ENCODE measurements at places on chromosomes 2 and 18.

DNA sequence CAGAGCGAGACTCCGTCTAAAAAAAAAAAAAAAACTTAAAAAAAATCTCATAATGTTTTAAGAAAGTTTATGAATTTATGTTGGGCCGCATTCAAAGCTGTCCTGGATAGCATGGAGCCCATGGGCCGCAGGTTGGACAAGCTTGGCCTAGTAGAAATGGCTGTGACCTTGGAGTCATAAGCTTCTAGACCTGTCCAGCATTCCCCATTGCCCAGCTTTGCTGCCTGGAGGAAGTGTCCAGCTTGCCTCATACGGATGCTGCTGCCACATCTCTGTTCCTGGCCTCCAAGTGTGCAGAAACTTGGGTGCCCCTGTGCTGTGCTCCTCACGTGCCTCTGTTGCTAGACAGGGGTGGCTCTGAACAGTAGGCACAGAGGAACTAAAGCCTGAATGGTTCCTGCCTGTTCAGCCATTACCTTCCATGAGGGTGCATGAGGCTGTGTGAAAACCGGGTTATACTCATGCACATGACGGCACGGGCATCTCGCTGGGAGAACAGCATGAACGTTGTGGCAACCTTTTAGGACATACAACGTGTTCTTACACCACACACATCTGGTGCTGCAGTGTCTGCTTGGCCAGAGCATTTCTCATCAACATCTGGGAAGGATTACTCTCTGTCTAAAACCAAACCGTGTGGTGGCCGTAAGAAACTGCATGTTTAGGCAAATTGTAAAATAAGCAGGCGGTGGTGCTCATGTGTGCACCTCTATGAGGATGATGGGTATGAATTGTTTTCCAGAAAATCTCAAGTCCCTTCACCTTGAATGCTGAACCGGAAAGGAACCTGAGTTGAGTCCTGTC lies 38.2 kb downstream of the FHOD3 start:
- no peak overlapping the region for H3K27ac ChIP-seq
- H3K4me1 ChIP-seq, result no peaks in the 10 kb centered on the region
- H3K27me3 ChIP-seq, result no peaks in the 10 kb centered on the region

- peaks cover 4% of the 10 kb centered on the region for H3K4me1 ChIP-seq
- H3K36me3 ChIP-seq, result no peaks in the 10 kb centered on the region
- no peak overlapping the region for H3K4me3 ChIP-seq
- DNase-seq, result no peak
- no peak overlapping the region for H3K27ac ChIP-seq
Measured at GRCh38 chr2:105252271-105252670, 10.7 kb downstream of the GPR45 start.

DNA sequence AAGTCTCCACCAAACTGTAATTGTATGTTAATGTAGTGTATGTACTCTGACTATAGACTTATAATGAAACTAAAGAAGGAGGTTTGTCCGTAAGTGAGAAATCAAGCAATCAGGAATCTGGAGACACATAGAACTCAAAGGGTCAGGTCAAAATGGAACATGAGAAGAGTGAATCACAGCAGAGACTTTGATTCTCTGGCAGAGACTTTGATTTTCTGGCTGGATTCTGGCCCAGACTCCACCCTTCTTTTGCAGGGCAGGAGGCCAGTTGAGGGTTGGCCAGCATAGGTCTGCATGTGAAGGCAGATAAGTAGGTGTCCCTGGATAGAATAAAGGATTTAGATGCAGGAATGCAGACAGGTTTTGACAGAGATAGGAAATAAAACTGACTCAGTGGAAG lies 11.0 kb upstream of the NCKAP5 start:
- H3K4me3 ChIP-seq, result no peak overlapping the region
- no peak overlapping the region for H3K27ac ChIP-seq
- H3K4me1 ChIP-seq, result no peaks in the 10 kb centered on the region
- no peak for DNase-seq
- no peaks in the 10 kb centered on the region for H3K36me3 ChIP-seq

- DNase-seq, result no peak
- H3K4me3 ChIP-seq, result no peak overlapping the region
- no peak overlapping the region for H3K27ac ChIP-seq
- H3K4me1 ChIP-seq, result no peaks in the 10 kb centered on the region
- H3K27me3 ChIP-seq, result no peaks in the 10 kb centered on the region
Measured at GRCh38 chr2:239729681-239730566, 295.2 kb downstream of the NDUFA10 start.

DNA sequence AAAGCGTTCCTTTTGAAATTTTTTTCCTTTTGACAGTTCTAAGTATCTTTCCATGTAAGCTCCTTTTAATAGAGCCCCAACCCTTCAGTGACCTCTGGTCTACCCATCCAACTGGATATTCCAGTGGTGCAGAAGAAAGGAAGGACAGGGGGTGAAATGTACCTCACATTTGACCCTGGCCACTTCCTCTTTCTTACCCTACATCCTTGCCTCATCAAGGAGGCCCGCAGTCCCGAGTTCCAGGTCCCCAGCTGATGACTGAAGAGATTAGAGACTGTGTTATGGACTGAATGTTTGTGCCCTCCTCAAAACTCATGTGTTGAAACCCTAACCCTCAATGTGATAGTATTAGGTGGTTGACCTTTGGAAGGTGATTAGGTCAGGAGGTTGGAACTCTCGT lies 158.1 kb downstream of the RBM43 start:
- no peaks in the 10 kb centered on the region for H3K27me3 ChIP-seq
- H3K4me3 ChIP-seq, result no peak overlapping the region
- H3K36me3 ChIP-seq, result no peaks in the 10 kb centered on the region
- H3K4me1 ChIP-seq, result no peaks in the 10 kb centered on the region
- no peak overlapping the region for H3K27ac ChIP-seq

DNA sequence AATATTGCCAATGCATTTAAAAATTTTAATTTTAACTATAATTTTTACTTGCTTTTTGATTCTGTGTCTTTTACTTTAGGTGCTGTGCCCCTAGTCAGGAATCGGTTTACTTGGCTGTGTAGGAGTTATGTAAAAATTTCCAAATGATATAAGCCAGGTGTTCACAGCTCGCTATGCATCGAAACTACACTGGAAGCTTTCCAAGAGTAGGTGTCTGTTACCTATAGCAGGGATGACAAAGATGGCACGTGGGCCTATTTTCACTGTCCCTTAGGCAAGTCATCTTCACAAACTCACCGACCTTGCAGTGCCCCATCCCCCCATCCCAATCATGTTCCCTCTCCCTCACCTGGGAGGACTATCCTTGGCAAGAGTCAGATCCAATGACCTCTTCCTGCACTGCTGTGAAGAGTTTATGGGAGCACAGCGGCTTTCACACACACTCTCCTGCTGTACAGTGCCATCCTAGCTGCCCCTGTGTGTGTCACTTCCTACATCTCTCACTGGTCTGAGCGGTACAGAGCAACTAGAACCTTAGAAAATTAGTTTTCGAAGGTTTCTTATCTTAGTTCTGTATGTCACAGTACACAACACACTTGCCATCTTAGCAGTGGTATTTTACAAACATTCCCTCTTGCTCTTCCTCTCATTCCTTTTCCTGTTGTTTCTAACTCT lies 49.2 kb upstream of the NAB1 start:
- peaks cover 5% of the 10 kb centered on the region for H3K4me1 ChIP-seq
- H3K27me3 ChIP-seq, result no peaks in the 10 kb centered on the region
- no peaks in the 10 kb centered on the region for H3K36me3 ChIP-seq
- no peak for DNase-seq
- H3K27ac ChIP-seq, result no peak overlapping the region
- no peak overlapping the region for H3K4me3 ChIP-seq

GRCh38 chr2:150327564-150328489 lies 159.6 kb downstream of the RND3 start:
- DNase-seq, result no peak
- no peak overlapping the region for H3K27ac ChIP-seq
- no peaks in the 10 kb centered on the region for H3K27me3 ChIP-seq
- H3K4me1 ChIP-seq, result no peaks in the 10 kb centered on the region

DNA sequence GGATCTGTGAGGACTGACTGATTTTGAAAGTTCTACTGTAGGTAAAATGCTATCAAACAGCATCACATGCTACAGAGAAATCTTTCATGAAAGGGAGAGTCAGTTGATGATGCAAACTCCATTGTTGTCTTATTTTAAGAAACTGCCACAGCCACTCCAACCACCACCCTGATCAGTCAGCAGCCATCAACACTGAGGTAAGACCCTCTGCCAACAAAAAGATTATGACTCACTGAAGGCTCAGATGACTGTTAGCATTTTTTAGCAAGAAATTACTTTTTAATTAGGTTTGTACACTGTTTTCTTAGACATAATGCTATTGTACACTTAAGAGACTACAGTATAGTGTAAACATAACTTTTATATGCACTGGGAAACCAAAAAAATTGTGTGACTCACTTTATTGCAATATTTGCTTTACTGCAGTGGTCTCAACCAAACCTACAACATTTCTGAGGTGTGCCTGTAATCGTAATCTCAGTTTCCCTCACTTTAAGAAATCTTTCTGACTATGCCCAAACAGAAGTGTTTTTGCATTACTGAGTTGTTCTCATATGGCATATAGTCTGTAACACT lies 42.8 kb downstream of the METTL8 start:
- no peak overlapping the region for H3K4me3 ChIP-seq
- DNase-seq, result no peak
- H3K36me3 ChIP-seq, result no peaks in the 10 kb centered on the region
- no peak overlapping the region for H3K27ac ChIP-seq
- H3K4me1 ChIP-seq, result no peaks in the 10 kb centered on the region
- H3K27me3 ChIP-seq, result no peaks in the 10 kb centered on the region

DNA sequence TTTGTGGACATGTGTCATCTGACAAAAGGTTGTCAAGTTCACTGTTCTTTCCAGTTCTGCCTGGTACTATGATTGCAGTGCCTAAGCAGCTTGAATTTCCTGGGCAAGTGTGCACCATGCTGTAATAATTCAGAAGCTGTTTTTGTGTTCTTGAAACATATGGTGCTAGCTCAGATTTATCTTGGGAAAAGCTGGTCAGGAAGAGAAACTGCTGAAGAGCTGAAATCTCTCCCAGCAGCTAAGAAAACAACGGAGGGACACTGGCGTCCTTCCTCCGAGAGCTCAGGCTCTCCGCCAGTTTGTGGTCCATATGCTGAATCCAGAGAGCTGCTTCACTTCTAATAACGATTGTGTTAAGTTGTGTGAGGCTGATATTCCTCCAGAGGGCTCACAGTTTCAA lies 642.0 kb downstream of the DPP10 start:
- no peak for DNase-seq
- no peaks in the 10 kb centered on the region for H3K27me3 ChIP-seq
- H3K27ac ChIP-seq, result no peak overlapping the region

DNA sequence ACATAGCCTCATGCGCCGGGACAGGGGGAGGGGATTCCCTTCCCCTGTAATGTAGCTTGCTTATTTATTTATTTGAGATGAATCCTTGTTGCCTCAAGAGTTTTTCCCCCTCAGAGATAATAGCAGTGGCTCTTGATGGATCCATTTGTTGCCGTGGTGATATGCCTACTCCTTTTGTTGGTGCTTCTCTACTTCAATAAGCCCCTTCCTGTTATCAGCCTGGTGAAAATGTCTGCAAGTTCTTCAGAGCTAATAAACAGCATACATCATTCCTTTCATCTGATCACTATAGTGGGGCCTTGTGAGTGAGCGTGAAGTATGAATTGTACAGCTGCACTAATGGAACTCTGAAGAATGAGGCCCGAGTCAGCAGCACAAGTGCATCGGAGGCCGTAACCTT lies 19.4 kb downstream of the FZD5 start:
- no peak for DNase-seq
- no peaks in the 10 kb centered on the region for H3K36me3 ChIP-seq
- H3K27ac ChIP-seq, result no peak overlapping the region

GRCh38 chr2:61210332-61210981 lies 48.5 kb downstream of the C2orf74 start:
- no peak for DNase-seq
- H3K27ac ChIP-seq, result no peak overlapping the region
- H3K4me3 ChIP-seq, result no peak overlapping the region

GRCh38 chr2:119657466-119658145 lies 21.4 kb upstream of the TMEM177 start:
- DNase-seq, result no peak
- no peaks in the 10 kb centered on the region for H3K4me1 ChIP-seq
- no peak overlapping the region for H3K4me3 ChIP-seq
- H3K27me3 ChIP-seq, result no peaks in the 10 kb centered on the region
- no peak overlapping the region for H3K27ac ChIP-seq
- H3K36me3 ChIP-seq, result no peaks in the 10 kb centered on the region

- peaks cover 7% of the 10 kb centered on the region for H3K4me1 ChIP-seq
- no peaks in the 10 kb centered on the region for H3K36me3 ChIP-seq
- no peak for DNase-seq
- H3K27me3 ChIP-seq, result no peaks in the 10 kb centered on the region
- no peak overlapping the region for H3K27ac ChIP-seq
- no peak overlapping the region for H3K4me3 ChIP-seq
Measured at GRCh38 chr2:15913146-15913545, 27.2 kb upstream of the MYCN start.

- H3K4me3 ChIP-seq, result no peak overlapping the region
- no peaks in the 10 kb centered on the region for H3K36me3 ChIP-seq
- H3K27me3 ChIP-seq, result no peaks in the 10 kb centered on the region
- peak overlapping the region; percentile 73 for H3K27ac ChIP-seq
- peaks cover 31% of the 10 kb centered on the region for H3K4me1 ChIP-seq
Measured at GRCh38 chr2:239289545-239289944, 111.3 kb downstream of the HDAC4 start.

- no peak for DNase-seq
- peaks cover 2% of the 10 kb centered on the region for H3K4me1 ChIP-seq
- H3K4me3 ChIP-seq, result no peak overlapping the region
- H3K27ac ChIP-seq, result no peak overlapping the region
Measured at GRCh38 chr2:160680294-160680693, 186.7 kb upstream of the RBMS1 start.

GRCh38 chr18:54776282-54776977 lies 51.8 kb upstream of the RAB27B start:
- no peak for DNase-seq
- H3K4me1 ChIP-seq, result peaks cover 3% of the 10 kb centered on the region
- H3K27ac ChIP-seq, result no peak overlapping the region
- H3K27me3 ChIP-seq, result no peaks in the 10 kb centered on the region
- H3K36me3 ChIP-seq, result no peaks in the 10 kb centered on the region
- no peak overlapping the region for H3K4me3 ChIP-seq

DNA sequence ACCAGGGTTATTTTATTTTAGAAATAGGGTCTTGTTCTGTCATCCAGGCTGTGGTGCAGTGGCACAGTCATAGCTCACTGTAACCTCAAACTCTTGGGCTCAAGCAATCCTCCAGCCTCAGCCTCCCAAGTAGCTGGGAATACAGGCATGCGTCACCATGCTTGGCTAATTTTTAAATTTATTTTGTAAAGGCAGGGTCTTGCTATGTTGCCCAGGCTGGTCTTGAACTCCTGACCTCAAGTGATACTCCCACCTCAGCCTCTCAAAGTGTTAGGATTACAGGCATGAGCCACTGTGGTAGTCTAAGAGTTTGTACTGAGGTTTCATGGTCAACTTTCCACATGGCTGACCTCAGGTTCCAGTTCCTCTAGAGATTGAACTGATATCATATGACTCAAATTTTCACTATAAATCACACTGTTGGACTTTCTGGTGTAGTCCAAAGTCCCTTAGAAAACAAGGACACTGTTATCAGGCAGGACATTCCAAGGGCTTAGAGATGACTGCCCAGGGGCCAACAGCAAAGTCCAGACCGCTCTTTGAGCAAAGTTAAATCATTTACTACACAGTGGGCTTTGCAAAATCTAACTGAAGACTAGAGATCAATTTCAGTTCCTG lies 82.0 kb upstream of the MEX3C start:
- no peaks in the 10 kb centered on the region for H3K36me3 ChIP-seq
- no peak overlapping the region for H3K4me3 ChIP-seq
- H3K4me1 ChIP-seq, result no peaks in the 10 kb centered on the region
- no peak for DNase-seq
